ENCODE measurements at places on chromosomes 5 and 9. TPM values are rescaled to one million over a fixed set of nuclear protein-coding genes. Genes with fewer than 3 reads are reported as not detected.

Gene TSPAN17
- total RNA-seq, result 51.3 TPM

Gene ARHGEF39
- 0.86 TPM for total RNA-seq

Gene FRMPD1
- not detected for total RNA-seq

Gene KCNIP1
- total RNA-seq, result not detected

Gene EGFLAM
- total RNA-seq, result 0.59 TPM

Gene SPINK6
- total RNA-seq, result not detected

Gene ELOVL7
- not detected for total RNA-seq

Gene EMB
- total RNA-seq, result not detected

Gene PCDHGA12
- 8.7 TPM for total RNA-seq

Gene DMRTA1
- total RNA-seq, result 0.35 TPM

Gene GLDC
- total RNA-seq, result 19.4 TPM

Gene SPATA9
- 0.11 TPM for total RNA-seq

Gene WDR38
- 0.07 TPM for total RNA-seq

Gene SLC25A2
- total RNA-seq, result 0.32 TPM

Gene CDH9
- total RNA-seq, result not detected

Gene C5
- total RNA-seq, result 4.3 TPM

Gene SLC27A4
- total RNA-seq, result 41.3 TPM

Gene C5orf58
- total RNA-seq, result not detected

Gene PCDHGA9
- 1.8 TPM for total RNA-seq

Gene CDC20B
- total RNA-seq, result 0.07 TPM

Gene DNAI1
- not detected for total RNA-seq

Gene MAMDC4
- 0.86 TPM for total RNA-seq

Gene RAB3C
- total RNA-seq, result 0.14 TPM

Gene FSD1L
- total RNA-seq, result 3.4 TPM

Gene SLC1A3
- total RNA-seq, result not detected

Gene SPATA31A3
- total RNA-seq, result not detected

Gene DYNC2I2
- total RNA-seq, result 86.4 TPM

Gene PCDHA11
- 0.07 TPM for total RNA-seq

Gene PCDH1
- 135 TPM for total RNA-seq

Gene SHISAL2B
- total RNA-seq, result not detected

Gene TSSK1B
- total RNA-seq, result not detected

Gene RGS14
- 3.4 TPM for total RNA-seq

Gene CFAP77
- 0.20 TPM for total RNA-seq

Gene ABHD17B
- total RNA-seq, result 26.1 TPM

Gene SHLD3
- total RNA-seq, result 5.5 TPM

Gene SPTLC1
- 119 TPM for total RNA-seq

Gene HEMGN
- not detected for total RNA-seq

Gene DNAJC25
- 4.7 TPM for total RNA-seq

Gene MYOZ3
- 0.59 TPM for total RNA-seq

Gene PTGDS
- total RNA-seq, result not detected

Gene INSL6
- not detected for total RNA-seq

Gene ARL14EPL
- 0.39 TPM for total RNA-seq

Gene FCN2
- total RNA-seq, result not detected

Gene CREBRF
- total RNA-seq, result 11.3 TPM

Gene GPX8
- 46.2 TPM for total RNA-seq

Gene TERT
- total RNA-seq, result 0.07 TPM

Gene PCDHA13
- total RNA-seq, result under 0.01 TPM

Gene LECT2
- total RNA-seq, result not detected

Gene PCDHGA7
- total RNA-seq, result 0.95 TPM

Gene NUTM2G
- not detected for total RNA-seq

Gene PLK2
- 801 TPM for total RNA-seq

Data from pulmonary artery endothelial cell (primary cell).